ENCODE measurements at places on chromosomes 6 and 20. TPM values are rescaled to one million over a fixed set of nuclear protein-coding genes. Genes with fewer than 3 reads are reported as not detected.

DNA sequence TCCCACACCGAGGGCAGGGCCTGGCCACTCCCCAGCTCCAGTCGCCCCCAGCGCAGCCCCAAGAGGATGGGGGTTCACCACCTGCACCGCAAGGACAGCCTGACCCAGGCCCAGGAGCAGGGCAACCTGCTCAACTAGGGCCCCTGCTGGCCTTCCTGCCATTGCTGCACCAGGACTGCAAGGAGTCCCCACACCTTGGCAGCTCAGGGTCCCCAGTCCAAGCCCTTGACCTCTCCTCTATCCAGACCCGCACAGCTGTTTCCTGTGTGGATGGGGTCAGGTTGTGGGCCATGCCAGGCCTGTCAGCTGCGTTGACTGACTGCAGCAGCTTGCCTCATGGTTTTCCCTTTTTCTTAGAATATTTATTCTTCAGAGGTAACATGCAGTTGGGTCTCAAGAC, 4.4 kb downstream of the LRRC73 start:
- DNase-seq, result no peak

GRCh38 chr20:57491373-57491772, 33.6 kb downstream of the CTCFL start:
- DNase-seq, result no peak

DNA sequence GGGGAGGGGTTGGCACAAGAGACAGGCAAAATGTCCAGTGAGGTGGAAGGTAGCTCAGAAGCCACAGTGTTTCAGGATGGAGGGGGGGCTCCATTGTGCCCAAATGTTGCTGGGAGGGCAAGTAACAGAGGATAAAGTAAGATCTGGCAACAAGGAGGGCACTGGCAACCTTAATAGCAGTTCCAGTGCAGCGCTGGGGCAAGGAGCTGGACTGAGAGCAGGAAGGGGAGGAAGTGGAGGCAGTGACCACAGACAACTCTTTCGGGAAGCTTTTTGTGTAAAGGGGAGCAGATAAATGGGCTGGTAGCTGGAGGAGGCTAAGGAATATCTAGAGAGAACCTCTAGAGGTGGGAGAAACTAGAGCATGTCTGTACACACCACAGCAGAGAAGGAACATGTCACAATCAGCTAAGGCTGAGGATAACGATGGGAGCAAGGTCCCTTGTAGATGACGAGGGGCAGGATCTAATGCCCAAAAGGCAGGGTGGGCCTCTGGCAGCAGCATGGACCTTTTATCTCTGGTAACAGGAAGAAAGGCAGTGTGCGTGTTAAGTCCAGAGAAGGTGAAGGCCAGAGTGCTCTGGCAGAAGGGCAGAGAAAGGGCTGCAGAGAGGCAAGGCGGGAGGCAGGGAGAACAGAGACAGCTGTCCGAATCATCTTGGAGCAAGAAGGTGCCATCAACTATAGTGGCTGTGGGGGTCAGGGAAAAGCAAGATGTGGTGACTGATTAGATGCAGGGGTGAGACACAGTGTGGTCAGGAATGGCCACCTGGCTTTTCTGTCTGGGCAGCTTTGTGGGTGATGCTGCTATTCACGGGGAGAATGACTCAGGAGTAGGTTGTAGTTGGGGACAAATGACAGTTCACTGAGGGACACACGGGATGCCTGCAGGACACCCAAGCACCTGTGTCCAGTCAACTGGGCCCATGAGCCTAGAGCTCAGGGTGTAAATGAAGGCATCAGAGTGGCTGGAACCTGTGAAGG, 17.4 kb downstream of the TMEM242 start:
- no peak for DNase-seq

DNA sequence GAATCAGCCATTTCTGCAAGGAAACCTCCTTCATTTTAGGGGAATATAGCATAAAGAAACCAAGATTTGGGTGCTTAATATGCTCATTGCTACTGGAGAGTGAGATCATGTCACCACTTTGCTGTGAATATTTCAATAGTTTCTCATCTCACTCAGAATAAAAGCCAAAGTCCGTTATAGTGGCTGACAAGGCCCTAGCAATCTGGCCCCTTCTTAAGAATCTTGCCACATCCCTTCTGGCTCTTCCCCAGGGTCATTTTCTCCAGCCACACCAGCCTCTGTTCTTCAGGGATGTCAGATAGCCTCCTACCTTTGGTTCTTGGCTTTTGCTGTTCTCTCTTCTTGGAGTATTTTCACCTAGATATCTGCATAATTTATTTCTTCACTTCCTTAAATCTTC, 24.8 kb upstream of the MLIP start:
- no peak for DNase-seq

DNA sequence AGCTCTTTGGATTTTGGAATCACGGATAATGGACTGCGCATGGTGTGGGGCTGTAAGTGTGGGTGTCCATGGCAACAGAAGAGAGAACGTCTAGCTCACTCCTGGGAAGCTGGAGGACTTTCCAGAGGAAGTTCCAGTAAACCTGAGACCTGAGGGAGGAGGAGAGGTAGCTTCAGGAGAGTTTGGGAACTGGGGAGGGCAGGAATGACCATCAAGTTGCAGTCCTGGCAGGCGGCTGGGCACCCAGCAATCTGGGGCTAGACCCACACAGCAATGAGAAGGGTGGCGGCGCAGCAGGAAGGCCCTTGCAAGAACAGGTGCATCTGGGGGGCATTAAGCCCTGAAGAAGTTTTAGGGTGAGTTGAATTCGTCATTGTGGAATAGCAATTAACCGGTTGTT, 95.9 kb downstream of the FOXC1 start:
- no peak for DNase-seq

Gene OLIG3
- total RNA-seq, result not detected

Gene UBD
- total RNA-seq, result 9.4 TPM
